Kasumi-1 (cell line): ENCODE measurements at places on chromosomes 16 and 17.

DNA sequence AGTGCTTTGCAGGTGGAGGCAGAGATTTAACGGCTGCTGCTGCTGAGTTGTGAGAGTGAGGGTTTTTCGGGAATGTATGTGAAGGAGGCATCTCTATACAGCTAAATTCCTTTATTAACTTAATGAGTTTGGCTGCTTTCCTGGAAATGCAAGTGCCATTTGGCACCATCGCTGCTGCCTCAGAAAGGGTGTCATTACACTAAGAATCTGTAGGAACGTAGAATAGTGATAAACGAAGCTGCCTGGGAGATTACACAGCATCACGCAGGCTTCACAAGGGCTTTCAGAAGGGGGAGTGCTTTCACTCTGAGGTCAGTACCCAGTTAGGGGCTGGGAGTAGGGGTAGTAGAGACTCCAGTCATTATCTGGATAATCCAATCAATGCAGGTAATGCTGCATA is 14.1 kb upstream of the NLRP1 start:
- DNase-seq, result no peak

DNA sequence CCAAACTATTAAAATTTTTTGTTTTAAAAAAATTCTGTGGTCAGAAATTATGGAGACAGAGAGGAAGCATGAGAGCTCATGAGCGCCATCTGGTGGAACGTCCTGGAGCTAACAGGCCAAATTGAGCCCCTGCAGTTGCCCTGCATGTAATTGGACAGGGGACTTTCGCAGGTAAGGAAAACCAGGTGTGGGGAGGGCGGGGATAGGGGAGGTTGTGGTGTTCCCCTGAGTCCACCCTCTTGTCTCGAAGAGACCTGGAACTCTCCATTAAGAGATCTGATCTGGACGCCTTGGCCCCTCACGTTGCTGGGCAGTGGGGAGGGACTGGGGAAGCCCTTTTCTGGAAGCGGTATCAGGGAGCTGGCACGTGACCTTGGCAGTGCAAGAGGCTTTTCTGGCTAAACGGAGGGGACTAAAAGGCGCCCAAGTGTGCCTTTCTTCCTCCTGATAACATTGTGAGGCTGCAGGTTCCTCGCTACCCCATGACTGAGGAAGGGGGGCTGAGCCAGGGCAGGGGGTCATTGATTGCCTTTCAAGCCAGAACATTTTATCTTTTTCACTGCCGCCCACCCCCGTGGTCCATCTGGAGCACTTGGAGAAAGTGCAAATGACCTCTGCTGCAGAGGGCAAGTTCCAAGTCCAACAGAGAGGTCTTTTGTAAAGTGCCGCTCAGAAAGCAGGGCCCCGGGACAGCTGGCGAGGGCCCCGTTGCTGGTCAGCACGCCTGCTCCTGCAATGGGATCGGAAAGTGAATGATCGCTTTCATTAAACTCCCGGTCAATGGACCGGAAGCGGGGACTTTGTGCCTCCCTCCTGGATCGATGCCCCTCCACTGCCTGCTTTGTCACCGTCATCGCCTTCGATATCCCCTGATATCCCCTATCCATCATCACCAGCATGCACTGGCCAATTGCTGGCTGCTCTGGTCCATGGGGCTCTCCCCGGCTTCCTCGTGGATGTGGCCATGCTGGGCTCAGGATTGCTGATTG is 18.4 kb downstream of the PDILT start:
- DNase-seq, result peak; percentile 9

DNA sequence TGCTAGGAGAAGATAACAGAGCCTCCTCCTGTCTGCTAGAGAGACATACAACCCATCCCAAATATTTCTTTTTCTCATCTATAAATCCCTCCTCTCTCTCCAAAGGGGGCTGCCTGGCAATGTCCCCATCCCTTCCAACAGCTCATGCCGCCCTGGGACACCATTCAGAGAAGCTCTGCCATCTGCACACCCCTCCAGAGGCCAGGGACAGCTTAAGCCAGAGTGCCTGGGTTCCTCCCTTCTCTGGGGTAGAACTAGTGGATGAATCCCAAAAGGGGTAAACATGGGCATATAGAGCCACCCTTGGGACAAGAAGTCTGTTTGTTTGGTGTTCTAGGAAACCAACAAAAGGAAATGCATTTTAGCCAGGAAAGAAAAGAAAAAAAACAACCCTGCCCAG is 2.6 kb upstream of the LPO start:
- DNase-seq, result no peak

- no peak for DNase-seq
These were observed 217.4 kb upstream of the COX10 start for GRCh38 chr17:13851889-13852288.

DNA sequence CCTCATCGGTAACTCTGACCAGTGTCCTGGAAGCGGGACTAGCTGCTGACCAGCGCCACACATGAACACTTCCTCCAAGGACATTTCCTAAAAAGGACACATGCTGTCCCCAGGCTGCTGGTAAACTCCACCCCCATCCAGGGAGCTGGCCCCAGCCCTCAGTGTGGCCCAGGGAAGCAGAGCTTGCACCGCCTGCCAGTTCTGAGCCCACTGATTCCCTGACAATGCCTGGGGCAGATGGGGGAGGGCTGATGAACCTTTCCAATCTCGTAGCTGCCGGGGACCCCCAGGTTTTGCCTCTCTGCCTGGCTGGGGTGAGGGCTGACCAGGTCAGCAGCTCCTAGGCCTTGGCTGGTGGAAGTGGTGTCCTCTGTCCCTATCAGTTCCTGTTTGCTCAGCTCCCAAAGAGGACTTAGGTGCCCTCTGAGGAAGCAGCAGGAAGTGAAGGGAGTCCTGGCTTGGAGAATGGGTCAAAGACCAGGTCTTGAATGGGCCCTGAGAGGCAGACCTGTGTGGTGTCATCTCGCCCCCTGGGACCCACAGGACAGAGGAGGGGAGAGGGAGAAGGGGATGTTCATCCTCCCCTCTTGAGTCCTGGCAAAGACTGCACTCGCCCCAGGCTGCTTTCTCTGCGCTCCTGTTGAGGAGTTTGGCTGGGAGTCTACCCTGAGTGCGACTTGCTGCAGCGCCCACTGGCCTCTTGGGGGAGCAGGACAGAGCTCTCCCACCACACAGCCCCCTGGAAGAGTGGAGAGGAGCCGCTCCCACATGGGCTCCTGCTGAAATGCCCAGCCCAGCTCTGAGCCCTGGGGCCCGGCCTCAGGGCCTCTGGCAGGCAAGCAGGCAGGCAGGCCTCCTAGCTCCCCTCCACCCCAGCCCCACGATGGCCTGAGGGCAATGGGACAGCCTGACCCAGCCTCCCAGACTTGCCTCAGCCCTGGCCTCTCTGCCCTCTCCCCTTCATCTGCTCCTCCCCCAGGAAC is 16.8 kb downstream of the PDK2 start:
- no peak for DNase-seq

GRCh38 chr17:45398800-45399199 is 33.9 kb downstream of the ARHGAP27 start:
- no peak for DNase-seq

DNA sequence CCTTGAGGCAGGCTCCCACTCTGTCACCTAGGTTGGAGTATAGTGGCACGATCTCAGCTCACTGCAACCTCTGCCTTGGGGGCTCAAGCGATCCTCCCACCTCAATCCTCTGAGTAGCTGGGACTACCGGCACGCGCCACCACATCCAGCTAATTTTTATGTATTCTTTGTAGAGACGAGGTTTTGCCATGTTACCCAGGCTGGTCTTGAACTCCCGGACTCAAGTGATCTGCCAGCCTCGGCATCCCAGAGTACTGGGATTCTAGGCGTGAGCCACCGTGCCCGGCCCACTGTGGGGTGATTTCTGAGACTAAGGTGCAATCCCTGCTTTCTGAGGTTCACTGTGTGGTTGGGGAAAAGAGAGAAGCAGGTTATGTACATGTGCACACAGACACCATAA is 12.0 kb upstream of the SLC12A3 start:
- no peak for DNase-seq

DNA sequence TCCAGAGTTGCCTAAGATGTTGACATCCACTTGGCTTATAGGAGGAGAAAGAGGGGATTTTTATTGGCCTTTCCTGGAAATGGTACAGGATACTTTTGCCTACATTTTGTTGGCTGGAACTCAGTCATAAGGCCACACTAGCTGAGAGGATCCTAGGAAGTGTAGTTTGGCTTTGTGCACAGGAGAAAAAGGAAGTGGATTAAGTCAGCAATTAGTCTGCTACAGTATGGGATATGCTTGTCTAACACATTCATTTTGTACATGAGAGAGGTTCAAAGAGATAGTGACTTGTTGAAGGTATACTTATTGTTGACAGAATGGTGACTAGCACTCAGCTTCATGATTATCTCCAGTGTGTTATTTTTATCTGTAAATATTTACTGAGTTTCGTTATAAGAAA is 10.3 kb downstream of the UTP18 start:
- DNase-seq, result peak; percentile 47

DNA sequence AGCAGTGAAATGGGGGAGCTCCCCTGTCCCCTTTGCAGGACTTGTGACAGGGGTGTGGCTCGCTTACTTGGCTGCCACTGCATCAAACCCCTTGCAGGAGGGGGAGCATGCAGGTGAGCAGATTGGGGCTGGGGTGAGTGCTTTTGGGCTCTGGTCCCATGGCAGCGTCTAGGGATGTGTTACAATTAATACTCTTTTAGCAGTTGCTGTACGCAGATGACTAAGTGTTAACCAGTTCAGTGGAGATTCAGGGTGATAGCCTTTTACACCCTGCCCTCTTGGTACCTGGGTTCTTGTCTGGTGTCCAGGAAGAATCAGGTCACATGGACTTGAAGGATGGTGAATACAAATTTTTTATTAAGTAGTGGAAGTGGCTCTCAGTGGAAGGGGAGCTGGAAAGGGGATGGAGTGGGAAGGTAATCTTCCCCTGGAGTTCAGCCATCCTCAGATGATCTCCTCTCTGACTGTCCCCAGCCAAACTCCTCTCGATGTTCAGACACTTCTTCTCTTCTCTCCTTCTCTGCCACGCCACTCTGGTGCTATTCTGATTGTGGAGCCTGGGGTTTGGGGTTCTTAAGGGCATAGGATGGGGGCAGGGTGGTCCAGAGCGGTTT is 100.1 kb downstream of the MARF1 start:
- DNase-seq, result no peak

DNA sequence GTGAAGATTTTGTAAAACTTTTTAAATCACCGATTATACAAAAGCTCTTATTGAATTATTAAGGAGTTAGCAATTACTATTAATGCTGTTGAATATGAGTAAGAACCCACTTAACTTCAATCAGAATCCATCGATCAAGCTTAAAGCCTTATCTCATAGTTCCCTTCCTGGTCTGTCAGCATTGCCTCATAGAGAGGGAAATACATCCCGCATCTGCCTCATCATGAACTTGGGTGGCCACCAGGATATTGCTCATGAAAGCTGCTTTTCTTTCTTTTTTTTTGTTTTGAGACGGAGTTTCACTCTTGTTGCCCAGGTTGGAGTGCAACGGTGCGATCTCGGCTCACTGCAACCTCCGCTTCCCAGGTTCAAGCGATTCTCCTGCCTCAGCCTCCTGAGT is 66.7 kb downstream of the PIGL start:
- DNase-seq, result no peak

GRCh38 chr17:61720016-61720795 is 129.2 kb upstream of the NACA2 start:
- DNase-seq, result no peak

DNA sequence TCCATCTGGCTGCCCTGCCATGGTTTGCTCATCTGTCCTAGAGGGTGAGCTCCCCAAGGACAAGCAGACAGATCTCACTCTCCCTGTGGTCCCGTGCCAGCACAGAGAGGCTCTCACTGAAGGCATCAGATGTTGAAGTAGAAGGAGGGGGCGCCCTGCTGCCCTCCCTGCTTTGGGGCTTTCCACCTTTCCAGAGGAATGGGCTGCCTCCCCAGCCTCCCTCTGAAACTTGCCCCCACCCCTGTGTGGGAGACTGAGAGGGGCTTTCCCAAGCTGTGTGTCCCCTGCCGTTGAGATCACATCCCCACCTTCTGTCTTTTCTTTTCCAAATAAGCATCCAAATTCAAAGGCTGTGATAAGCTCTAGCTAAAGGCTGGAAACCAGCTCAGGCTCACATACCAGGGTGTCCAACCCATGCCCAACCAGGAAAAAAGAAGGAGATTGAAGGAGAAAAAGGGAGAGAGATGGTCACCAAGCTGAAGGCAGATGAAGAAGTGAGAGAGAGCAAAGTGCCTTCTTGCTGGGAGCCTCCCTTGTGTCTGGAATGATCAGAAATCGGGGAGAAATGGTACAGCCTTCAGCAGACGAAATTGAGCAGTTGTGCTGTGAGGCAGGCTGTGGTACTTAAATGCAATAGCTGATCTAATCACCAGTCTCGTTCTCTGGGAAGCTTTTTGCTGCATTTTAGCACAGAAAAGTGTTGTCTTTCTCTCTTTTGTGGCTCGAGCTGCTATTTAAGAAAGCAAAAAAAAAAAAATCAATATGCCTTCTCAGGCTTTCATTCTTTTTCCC is 145.9 kb upstream of the LHX1 start:
- no peak for DNase-seq

- DNase-seq, result no peak
These were observed 8.4 kb downstream of the ZNF319 start for GRCh38 chr16:57992084-57992483.

DNA sequence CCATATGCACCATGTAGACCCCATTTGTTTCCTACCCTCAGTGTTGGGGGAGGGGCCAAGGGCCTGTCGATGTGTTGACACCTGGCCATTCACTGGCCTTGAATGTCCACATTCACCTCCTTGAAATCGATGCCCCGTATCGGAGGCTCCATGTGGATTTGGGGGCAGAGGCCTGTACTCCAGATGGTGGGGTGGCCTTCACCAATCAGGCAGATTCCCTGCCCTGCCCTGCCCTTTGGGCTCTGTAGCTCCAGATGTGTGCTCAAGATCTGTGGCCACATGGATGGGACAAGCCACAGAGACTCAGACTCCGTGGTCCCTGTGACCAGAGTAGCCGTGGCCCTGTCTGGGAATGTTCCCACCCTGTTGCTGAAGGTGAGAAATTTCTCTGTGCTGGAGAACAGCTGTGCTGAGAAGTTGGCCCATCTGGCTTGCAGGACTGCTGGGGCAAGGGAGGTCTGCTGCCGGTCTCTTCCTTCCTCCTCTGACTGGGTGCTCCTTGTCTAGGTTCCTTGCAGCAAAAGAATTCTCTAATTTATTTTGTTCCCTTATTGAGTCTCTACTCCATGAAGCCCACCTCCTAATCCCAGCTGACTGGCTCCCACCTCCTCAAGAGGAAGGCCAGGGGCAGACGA is 221.3 kb downstream of the SEC14L1 start:
- peak; percentile 66 for DNase-seq

DNA sequence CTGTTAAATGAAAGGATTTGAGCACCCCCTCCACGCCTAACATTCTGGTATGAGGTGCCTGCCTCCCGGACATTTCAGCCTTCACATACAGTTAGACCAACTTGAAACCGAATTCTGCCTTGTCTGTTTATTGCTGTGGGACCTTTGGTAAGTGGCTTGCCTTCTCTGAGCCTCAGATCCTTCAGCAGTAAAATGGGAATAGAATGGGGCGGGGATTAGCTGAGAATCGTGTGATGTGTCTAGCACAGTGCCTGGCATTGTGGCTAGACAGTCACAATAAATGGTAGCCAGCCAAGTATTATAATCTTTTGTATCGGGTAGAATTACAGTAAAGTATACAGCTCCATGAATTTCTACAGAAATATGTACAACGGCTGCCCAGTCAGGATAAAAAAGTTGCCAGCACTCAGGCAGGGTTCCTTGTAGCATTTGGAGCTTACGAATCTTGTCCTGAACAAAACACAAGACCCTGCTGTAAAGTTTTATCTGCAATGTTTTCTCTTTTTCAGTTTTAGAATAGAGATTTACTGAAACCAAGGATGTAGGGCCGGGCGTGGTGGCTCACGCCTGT is 786 bp downstream of the TMC7 start:
- DNase-seq, result no peak
